ENCODE measurements at places on chromosomes 7 and 10.

DNA sequence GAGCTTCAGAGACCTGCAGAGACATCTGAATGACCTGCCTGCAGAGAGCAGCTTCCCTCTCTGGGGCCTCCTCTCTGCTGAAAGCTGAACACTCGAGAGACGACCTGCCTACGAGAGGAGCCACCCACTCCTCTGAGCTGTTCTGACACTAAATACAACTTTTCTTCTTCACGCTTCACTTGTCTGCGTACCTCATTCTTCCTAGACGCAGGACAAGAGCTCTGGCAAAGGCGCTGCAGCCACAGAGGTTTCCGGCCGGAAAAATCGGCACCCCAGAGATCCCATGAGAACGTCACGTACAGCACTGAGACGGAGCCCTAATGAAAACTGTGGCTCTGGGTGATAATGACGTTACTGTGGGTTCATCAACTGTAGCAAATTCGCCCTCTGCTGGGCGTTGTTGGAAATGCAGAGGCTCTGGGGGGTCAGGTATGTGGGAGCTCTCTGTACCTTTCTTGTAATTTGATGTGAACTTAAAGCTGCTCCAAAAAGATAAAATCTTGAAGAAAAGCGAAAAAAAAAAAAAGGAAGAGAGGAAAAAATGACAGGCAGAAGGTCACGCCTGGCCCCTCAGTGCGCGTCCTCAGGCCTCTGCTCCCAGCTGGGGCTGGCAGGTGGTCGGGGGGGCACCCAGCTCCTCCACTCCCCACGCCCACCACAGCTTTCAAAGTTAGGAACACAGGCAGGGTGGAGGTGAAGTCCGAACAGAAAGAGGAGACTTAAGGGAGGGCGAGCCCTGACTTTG lies 120.7 kb downstream of the DYNC2I1 start:
- peak; percentile 87 for DNase-seq

- DNase-seq, result peak; percentile 5
Observed at GRCh38 chr7:27697861-27698430, 35.3 kb upstream of the HIBADH start.

- DNase-seq, result no peak
Observed at GRCh38 chr7:105578496-105578895, 2.8 kb downstream of the EFCAB10 start.

DNA sequence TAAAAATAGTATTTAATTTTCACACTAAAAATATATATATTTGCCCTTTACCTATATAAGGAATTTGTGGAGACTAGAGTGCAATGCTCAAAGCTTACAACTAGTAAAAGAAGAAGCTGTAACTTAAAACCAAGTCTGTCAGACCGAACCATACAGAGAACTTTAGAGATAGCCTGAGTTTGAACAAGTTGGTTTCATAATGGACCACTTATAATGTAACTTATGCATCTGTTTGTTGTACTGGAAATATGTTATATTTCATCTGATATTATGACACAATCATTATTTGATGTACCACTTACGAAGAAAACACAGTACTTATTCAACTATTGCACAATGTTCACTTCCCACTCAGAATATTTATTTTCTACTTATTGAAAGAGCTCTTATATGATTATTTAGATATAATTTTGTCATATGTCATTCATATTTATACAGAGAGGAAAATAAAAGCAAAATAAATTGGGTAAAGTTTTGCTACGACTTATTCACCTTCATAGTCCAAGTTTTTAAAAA lies 462.8 kb downstream of the ATRNL1 start:
- no peak for DNase-seq

DNA sequence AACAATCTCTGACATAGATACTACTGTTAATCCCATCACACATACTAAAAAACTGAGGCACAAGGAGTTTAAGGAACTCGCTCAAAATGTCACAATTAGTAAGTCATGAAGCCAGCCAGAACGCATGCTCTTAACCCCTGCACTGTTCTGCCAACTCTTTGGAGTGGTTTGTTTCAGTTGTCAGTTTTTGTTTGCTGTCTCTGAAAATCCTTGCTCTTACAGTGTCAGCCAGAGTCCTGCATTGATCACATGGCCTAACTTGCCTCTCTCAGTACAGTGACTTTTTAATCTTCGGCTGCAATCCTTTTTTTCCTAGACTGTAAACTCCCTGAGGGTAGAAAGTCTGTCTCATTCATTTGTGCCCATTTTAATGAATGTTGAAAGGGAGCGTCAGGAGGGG lies 753.8 kb downstream of the AUTS2 start:
- no peak for DNase-seq

GRCh38 chr7:82419200-82419599 lies 24.4 kb downstream of the CACNA2D1 start:
- DNase-seq, result no peak

- no peak for DNase-seq
Observed at GRCh38 chr7:22681312-22681711, 45.7 kb upstream of the IL6 start.

GRCh38 chr7:134024739-134025138 lies 102.4 kb upstream of the LRGUK start:
- DNase-seq, result no peak

DNA sequence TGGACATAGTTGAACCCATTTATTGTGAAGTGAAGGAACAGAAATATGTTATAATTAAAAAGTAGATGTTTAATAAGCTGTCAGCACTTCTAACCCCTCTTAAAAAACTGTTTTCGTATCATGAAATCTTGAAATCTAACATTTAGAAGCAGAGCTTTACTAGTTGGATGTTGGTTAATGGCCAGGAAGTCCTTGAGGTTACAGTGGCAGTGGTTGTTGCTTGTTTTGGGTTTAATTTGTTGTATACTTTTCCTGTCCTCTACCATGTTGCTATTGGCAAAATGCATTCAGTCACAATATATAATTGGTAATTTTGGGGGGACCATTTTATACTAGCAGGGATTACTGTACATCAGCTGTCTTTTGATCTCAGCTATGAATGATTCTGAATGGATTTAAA lies 60.7 kb downstream of the EXOC4 start:
- no peak for DNase-seq

- peak; percentile 1 for DNase-seq
Observed at GRCh38 chr10:24299578-24300260, 90.8 kb downstream of the KIAA1217 start.

DNA sequence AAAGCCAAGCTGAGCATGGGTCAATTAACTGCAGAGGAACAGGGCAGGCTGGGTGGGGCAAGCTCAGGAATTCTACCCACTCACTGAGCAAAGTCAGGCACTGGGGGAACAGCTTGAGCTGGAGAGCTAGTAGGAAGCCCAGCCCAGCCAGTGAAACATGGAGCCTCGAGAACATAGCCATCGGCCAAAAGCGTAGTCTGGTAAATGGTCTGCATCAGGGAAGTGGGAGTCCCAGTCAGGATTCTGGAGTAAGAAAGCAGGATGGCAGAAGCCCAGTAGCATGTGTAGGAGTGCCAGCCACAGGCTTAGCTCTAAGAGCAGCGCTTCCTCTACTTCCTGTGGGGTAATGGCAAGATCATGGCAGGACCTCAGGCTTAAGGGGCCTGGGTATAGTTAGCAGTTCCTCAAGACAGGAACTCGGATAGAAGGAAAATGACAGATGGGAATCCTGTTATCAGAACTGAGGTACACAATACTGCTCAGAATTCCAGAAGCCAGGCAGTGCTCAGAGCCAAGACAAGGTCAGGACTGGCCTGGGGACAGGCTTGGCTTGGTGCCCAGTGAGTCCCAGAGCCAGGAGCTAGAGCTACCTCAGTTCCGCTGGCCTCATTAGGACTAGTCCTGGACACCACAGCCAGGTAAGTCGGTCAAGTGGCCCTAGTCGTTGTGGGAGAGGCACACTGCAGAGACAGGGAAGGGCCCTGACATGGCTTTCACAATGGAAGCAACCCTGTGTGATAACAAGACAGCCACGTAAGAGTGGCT lies 65.4 kb upstream of the MXI1 start:
- DNase-seq, result no peak

DNA sequence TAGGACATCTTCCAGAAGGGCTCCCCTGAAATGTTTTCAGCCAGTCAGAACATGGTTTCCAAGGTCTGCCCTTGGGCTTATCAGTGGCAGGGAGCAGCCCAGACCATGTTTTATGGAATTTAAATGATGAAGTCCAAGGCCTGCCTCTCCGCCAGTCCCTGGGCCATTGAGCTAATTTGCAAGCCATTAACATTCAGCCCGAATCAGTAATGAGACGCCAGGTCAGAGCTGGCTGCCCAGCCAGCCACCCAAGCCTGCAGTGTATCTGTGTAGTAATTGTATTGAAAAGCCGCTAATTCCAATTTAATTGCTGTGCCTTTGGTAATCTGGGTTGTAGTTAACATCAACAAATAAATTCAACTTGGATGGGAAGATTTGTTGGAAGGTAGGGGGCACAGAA lies 131.4 kb downstream of the PAXIP1 start:
- no peak for DNase-seq

GRCh38 chr10:82865366-82865765 lies 990.4 kb downstream of the NRG3 start:
- no peak for DNase-seq

GRCh38 chr10:47095211-47095610 lies 184.0 kb downstream of the PTPN20 start:
- DNase-seq, result no peak

DNA sequence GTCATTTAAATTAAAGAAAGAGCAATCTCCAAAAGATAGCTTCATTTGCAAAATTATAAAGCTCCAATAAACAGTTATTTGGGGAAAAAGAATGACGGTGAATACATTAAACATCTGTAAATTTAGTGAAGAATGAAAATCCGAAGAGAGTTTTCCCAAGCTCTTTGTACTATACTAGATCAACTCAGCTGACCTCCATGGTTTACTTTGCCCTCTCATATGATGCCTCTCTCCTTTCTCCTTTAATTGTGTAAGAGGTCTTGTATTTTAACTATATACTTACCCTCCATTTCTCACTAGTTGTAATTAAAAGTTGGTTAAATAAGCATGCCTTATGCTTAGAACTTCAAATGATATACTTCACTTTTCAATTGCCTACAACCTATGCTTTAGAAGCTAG lies 125.8 kb downstream of the CACNA2D1 start:
- DNase-seq, result no peak

Measured in stimulated activated CD4-positive, alpha-beta T cell treated with anti-CD3 and anti-CD28 coated beads, Interleukin-1b, Interleukin-23, amount 100 ng/mL, for 48 hours (primary cell).